ENCODE measurements at places on chromosomes 12 and 14. TPM values are rescaled to one million over a fixed set of nuclear protein-coding genes. Genes with fewer than 3 reads are reported as not detected.

GRCh38 chr12:76462668-76463224 is 96.8 kb downstream of the OSBPL8 start:
- H3K36me3 ChIP-seq = peaks cover 1% of the 10 kb centered on the region
- H3K4me3 ChIP-seq = no peak overlapping the region
- peaks cover 15% of the 10 kb centered on the region for H3K4me1 ChIP-seq
- DNase-seq = no peak
- H3K27ac ChIP-seq = no peak overlapping the region

- no peaks in the 10 kb centered on the region for H3K36me3 ChIP-seq
- no peak for DNase-seq
- H3K4me1 ChIP-seq = no peaks in the 10 kb centered on the region
Measured at GRCh38 chr12:5076761-5077160, 33.1 kb downstream of the KCNA5 start.

- peak overlapping the region; percentile 30 for H3K27ac ChIP-seq
- no peak for DNase-seq
- H3K4me1 ChIP-seq = peaks cover 9% of the 10 kb centered on the region
- no peaks in the 10 kb centered on the region for H3K27me3 ChIP-seq
Measured at GRCh38 chr12:107545737-107546353, 139.8 kb upstream of the PWP1 start.

- H3K27ac ChIP-seq = no peak overlapping the region
- peaks cover 22% of the 10 kb centered on the region for H3K4me1 ChIP-seq
- no peak overlapping the region for H3K4me3 ChIP-seq
- no peak for DNase-seq
- H3K27me3 ChIP-seq = no peaks in the 10 kb centered on the region
Measured at GRCh38 chr14:59305231-59305630, 116.8 kb downstream of the DAAM1 start.

TMEM253 gene
- total RNA-seq = not detected

Measured in activated CD4-positive, alpha-beta T cell treated with anti-CD3 and anti-CD28 coated beads, Interleukin-2, amount 10 ng/mL, durations not matched to agents 24 days and 14 days (primary cell).